Activated CD4-positive, alpha-beta T cell treated with anti-CD3 and anti-CD28 coated beads, Interleukin-2, amount 10 ng/mL, durations not matched to agents 24 days and 14 days (primary cell): ENCODE measurements at places on chromosomes 5 and 9. TPM values are rescaled to one million over a fixed set of nuclear protein-coding genes. Genes with fewer than 3 reads are reported as not detected.

GRCh38 chr9:69085569-69086283, 50.2 kb downstream of the FXN start:
- DNase-seq: no peak

- DNase-seq: no peak
These were observed 110.7 kb downstream of the RPS23 start for GRCh38 chr5:82167372-82167935.

DNA sequence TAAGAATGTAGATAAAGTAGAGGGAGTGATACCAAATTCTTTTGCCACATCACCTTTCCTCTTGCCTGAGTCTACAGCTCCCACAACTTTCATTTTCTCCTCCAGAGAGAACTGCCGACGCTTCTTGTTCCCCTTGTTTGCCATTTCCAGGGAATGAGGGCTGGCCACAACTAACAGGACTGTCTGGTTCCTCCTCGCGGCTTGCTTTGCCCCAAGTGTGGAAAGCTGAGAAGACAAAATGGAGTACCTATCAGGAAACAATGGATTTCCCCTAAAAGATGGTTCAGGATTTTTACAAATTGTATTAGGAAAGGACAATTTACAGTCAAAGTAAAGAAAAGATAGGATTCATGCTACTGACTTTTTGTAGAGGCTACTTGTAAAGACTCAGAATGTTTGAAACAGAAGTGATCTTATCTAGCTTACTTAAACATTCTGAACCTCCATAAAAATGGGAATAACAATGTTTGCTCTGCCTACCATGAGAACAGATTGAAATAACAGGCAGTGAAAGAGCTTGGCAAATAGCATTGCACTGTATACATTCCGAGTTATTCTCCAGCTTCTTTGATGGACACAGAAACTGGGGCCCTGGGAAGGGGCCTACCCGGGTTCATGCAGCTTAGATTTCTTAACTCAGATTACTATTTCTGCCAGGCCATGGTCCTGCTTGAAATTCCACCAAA, 4.1 kb downstream of the TIGD6 start:
- no peak for DNase-seq

DNA sequence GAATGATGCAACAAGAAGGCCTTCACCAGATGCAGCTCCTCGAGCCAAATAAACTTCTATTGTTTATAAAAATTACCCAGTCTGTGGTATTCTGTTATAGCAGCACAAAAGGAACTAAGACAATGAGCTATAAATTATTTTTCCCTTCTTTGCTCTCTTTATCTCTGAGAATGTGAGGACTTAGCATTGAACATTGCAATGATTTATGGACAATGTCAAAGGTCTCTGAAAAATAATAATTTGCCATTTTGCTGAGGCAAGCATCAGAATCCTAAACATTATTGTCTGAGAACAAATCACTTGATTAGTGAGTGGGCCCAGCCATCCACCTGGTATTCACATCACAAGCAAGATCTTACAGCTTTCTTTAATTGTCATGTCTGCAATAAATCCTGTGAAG, 95.4 kb upstream of the SSBP2 start:
- no peak for DNase-seq

- no peak for DNase-seq
These were observed 16.1 kb downstream of the SH3GL2 start for GRCh38 chr9:17594961-17595360.

DNA sequence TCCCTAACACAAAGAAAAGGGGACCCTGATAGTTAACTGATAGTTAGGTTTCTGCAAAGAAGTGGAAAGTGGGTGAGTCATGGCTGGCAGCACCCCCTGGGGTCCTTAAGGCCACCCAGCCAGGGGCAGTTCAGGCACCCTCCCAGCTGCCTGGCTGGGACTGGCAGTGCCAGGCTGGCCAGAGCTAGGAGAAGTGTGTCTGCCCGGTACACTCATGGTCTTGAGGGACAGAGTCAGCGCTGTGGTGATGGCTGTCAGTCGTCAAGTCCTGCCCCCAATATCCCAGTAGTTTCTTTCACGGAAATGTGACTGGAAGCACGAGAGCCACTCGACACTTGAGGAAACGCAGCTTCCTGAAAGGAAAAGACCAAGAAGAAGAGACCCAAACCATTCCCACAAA, 22.3 kb upstream of the CNOT6 start:
- no peak for DNase-seq

DNA sequence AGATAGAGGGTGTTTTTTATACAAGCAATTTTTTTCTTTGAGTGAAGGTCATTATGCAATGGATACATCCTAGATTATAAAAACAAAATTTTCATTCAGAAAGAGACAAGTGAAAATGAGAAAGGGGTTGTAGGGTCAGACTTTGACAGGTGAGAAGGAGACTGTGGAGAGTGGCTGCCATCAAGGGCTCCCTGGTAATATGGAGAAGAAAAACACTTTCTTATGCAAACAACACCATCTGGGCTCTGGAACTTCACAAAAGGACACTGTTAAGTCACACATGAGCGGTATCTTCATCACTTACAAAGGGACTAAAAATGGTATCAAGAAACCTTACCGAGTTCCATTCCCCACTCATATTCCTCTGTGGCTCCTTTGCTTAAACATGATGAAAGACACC, 23.5 kb downstream of the C7 start:
- DNase-seq: no peak

- DNase-seq: no peak
These were observed 38.4 kb upstream of the PCA3 start for GRCh38 chr9:76725885-76726284.

GRCh38 chr9:137407590-137408300, 15.2 kb downstream of the EXD3 start:
- DNase-seq: no peak

- DNase-seq: no peak
These were observed 8.5 kb downstream of the CEP72 start for GRCh38 chr5:620586-621180.

Gene ACTL7B
- 0.09 TPM in 1 of 2 replicates, not detected in the other for total RNA-seq

Gene C1QTNF3
- 2.0 and 2.1 TPM in 2 replicates for total RNA-seq

Gene GABRB2
- total RNA-seq: not detected in 2 replicates

Gene CNTLN
- 1.6 and 2.3 TPM in 2 replicates for total RNA-seq

Gene PTGS1
- 0.26 and 0.28 TPM in 2 replicates for total RNA-seq

Gene PFN3
- not detected in 2 replicates for total RNA-seq

Gene ANKRD31
- 0.33 and 0.47 TPM in 2 replicates for total RNA-seq
